Sciatic nerve (tissue), 2 donors: ENCODE measurements at places on chromosomes 11 and 22.

DNA sequence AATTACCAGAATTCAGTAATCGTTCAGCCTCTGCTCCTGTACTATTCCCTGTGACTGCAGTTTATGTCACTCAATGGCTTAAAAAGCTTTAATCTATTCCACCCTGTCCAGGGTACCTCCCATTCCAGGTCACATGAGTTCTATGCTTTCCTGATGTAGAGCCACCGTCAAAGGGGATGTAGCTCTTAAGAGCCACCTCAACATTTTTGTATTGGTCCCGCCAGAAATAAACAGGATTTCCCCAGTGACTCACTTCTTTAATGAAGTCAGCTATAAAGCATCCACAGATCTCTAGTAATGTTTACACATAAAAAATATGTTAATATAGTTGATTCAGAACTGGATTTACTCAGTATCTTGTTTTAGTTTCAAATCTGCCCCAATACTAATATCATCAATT lies 1.3 kb upstream of the OR8D1 start:
- no peak for DNase-seq

DNA sequence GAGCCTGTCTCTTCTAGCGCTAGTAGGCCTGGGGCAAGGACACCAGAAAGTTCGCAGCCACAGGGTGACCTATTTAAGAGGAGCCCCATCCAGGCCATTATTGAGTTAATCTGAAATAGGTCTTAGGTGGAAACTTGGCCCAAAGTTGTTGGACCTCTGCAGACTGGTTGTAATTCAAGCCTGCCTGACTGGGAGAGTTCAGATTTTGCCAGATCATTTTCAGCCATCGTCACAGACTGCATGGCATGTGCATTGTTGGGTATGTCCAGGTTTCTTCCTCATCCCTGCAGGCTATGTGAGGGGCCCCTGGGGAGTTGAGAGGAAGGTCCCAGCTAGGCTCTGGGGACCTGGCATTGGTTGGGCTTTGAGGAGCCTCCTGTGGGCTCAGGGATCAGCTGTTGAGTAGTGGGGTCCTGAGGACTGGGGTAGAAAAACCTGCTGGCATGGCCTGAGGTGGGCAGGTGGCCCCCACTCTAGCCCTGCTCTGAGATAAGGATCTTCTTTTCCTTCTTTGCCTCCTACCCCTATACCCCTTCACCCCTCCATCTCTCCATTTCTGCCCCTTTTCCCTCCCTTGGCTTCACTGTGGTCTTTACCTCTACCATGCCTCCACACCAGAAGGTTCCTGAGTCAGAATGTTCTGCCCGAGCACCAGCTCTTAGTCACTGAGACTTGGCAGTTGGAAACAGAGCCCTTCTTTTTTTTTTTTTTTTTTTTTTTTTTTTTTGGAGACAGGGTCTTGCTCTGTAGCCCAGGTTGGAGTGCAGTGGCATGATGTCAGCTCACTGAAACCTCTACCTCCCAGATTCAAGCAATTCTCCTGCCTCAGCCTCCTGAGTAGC lies 112.7 kb downstream of the MORC2 start:
- DNase-seq, result no peak

DNA sequence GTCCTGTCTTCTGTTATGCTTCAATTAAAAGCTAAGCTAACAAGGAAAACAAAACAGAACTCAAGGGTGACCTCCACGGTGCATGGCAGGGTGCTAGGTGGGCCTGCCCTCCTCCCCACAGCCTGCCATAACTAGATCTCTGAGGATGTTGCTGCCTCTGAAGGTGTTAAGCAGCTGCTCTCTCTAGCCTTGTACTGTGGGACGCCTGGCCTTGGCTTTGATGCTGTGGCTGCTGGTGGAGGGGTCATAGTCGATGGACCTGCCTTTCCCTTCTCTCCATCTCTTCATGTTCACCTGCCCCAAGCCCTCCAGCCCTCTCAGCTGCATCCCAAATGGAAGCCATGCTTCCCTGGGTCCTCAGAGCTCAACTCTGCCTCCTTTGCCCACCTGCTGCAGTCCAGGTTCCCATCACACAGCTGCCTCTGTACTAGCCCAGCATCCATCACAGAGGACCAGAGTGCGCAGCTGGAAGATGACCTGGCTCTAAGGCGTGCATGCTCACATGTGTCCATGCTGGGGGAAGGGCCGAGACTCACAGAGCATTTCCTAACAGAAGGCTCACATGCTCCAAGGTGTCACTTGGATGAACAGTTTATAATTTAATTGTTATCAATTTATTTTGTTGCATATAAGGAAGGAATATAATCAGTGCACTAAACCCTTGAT lies 180.3 kb upstream of the E2F8 start:
- DNase-seq, result no peak

GRCh38 chr11:69377029-69377952 lies 83.3 kb downstream of the MYEOV start:
- peak; percentile 55 for DNase-seq

DNA sequence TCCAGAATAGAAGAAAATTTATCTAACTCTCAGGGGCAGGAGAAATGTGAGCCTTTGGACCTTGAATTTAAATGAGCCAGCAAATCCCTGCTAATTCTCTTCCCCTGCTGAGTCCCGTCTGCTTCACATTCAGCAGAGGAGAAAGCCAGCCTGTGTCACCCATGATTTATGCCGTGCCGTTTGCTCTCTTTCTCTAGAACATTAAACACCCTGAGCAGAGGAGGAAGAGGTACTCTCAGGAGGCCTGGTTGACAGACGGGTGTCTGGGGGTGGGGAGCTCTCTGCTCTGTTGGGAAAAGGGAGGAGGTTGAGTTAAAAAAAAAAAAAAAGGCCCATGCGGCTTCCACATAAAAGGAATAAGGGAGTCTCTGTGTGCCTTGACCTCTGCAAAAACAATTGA lies 11.3 kb upstream of the MTMR3 start:
- no peak for DNase-seq

GRCh38 chr11:47051217-47051616 lies 114.7 kb downstream of the CSTPP1 start:
- no peak for DNase-seq

DNA sequence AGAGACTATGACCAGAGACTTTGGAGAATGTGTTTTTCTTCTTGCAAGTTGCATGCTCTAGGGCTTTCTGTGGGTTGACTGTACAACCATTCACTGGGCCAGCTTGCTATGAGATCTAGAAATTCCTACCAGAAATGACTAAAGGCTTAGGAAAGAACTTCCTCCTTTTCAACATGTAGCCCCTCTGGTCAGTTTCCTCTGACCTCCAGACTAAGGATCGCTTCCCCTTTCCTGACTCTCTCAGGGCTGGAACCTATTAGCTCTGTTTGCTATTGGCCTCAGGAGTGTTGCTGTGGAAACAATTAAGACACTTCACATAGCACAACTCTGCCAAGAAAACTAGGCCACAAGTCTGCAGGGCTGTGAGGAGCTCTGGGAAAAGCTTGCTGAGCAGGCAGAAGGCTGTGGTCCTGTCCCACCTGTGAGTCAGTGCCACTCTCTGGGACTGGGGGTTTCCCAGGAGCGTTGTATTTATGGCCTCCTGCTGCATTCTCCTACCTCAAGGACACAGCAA lies 10.7 kb downstream of the CRY2 start:
- no peak for DNase-seq

GRCh38 chr11:118152552-118153471 lies at the start of gene SCN4B:
SCN4B (minus strand) TSS chr11:118152823; CDS start chr11:118152673, 150 bp downstream.
- DNase-seq, result peak; percentile 75

DNA sequence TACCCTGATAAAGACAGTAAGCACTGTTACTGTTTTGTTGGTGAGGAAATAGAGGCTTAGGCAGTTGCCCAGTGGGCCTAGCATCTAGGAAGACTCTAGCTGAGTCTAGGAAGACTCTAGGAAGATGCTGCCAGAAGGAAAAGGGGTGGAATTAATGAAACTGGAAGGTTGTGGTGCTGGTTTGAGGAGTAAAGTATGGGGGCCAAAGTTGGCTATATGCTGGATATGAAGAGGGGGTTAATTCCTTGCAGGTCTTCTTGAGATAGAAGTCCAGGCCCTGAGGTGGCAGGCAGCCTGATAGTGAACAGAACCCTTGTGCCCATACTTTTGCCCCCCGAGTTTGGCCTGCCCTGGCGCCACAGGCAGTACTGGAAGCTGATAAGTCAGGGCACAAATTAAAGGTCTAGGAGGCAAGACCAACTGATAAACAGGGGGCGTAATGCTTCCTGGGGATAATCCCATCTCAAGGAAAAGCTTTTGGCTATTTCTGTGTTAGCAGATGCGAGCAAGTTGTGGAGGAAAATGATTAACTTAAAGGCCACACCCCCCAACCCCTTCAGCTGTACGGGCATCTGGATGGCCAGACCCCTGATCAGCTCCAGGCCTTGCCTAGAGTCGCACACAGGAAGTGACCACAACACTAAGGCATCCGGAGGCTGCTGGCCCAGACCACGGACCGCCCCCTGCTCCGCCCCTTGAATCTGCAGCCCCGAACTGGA lies 3.1 kb downstream of the ILK start:
- peak; percentile 96 for DNase-seq

GRCh38 chr22:23632178-23632577 lies at the start of gene DRICH1:
DRICH1 (minus strand) TSS chr22:23632321; CDS start chr22:23632023, 298 bp downstream.
- no peak for DNase-seq

DNA sequence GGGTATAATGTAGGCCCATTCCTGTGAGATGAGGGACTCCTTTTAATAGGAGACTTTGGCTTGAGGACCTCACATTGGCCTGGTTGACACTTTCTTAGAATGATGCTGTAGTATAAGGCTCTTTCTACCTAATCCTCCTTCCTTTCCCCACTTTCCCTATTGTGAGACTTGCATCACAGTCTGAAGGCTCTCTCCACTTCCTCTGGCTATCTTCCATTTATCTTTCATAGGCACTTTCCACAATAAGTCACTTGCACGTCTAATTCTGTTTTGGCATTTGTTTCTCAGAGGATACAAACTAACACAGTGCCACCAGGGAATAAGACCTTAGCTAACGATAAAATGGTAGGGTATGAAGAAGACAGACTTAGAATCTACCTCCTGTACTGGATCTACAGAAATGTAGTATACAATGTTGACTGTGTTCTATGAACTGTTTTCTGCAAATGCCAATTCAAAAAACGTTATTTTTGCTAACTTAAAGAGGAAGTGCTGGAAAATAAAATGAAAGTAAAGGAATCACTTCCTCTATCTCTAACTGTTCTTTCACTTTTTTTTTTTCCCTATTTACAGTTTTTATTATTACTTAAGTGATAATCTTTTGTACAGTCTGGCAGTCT lies 17.9 kb upstream of the PDE3B start:
- DNase-seq, result no peak

GRCh38 chr22:31569126-31569525 lies 72.8 kb downstream of the SFI1 start:
- DNase-seq, result no peak

DNA sequence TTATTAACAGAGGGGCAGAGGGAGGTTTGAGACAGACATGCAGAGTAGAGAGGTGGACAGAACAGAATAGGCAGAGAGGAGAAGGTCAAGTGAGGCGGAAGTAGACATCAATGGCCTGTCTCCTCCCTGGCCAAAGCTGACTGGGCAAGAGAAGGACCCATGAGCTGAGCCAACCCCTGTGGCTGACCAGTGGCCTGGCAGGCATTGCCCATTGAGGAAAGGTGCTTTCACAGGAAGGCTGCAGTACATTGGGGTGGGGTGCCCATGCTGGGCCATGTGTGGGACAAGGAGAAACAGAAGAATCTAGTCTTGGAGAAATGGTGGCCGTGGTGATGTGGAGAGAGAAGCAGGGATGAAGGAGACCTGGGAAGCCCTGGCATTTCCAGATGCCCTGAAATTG lies 76.0 kb downstream of the MYEOV start:
- DNase-seq, result no peak

GRCh38 chr22:24392218-24392931 lies 35.0 kb upstream of the ADORA2A start:
- no peak for DNase-seq

GRCh38 chr11:110318638-110319404 lies 22.4 kb upstream of the RDX start:
- no peak for DNase-seq

- DNase-seq, result no peak
Observed at GRCh38 chr11:117345039-117345438, 17.4 kb downstream of the CEP164 start.

DNA sequence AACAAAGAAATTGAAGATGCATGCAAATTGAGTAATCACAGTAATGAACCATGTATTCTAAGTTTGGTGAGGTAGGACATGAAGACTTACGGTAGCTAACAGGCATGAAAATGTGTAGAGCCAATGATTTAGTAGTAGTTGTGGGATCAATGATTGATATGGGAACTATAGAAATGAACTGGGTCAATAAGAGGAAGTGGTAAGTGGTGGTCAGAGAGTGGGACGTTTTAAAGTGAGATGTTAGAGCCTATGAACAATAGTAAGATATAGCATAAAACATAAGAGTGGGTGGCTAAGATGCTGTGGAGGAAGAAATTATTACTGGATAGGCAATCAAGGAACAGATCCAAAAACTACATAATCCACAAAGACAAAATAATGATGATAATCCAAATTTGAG lies 45.0 kb downstream of the DLG2 start:
- no peak for DNase-seq

DNA sequence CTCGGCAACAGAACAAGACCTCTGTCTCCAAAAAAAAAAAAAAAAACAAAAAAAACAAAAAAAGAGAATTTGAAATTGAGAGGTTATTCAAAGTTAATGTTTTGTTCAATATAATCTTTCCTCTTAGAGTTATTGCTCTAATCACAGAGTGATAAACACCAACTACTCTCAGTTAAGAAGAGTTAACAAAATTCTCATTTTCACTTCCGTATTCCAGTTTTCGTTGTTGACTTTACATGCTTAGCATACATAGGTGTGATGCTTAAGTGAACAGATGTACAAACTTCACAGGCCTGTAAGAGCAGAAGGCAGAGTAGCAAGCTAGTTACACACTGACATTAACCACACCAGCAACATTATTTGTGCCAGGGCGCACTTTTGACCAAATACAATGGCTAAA lies 12.3 kb downstream of the EIF4ENIF1 start:
- no peak for DNase-seq

GRCh38 chr11:87431392-87431791 lies 393.7 kb downstream of the TMEM135 start:
- no peak for DNase-seq

DNA sequence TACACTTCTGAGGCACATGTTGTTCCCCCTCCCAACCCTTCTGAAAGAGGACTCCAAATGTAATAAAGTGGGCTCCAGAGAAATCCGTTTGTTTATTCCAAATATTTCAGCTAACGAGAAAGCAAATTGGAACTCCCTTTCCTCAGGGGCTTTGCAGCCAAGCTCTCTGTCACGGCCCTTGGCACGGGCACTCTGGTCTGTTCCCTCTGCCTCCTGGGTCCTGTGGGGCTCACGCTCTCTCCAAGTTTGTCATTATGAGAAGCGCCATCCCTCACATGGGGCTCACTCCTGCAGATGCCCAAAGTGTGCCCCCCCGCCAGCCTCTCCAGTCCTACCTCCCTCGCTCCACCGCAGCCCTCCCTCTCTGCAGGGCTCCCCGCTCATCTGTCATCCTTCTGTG lies 125.4 kb upstream of the POU2AF2 start:
- DNase-seq, result no peak

DNA sequence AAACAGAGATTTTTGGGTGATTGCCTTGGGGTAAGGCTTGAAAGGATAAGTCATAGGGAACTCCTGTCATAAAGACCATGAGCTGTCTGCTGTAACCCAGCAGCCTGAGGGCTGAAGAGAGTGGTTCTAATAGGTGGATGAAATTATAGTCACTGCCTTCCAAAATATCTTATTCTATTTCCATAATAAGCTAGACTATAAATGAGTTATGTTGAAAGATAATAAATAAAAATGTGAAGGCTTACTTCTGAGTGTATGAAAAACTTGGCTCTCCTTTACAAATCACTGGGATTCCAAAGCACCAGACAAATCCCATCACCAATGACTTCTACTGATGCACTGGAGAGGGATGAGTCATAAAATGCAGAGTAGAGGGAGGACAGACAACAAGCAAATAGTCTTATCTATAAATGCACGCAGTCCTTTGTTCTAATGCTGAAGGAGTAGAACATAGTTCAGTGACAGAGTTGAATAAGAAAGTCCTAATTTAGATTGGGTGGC lies 775.0 kb upstream of the LRRC4C start:
- DNase-seq, result no peak
